ENCODE measurements at places on chromosomes 16 and 17.

- no peak for DNase-seq
These were observed 2.2 kb downstream of the FLII start for GRCh38 chr17:18256351-18256750.

DNA sequence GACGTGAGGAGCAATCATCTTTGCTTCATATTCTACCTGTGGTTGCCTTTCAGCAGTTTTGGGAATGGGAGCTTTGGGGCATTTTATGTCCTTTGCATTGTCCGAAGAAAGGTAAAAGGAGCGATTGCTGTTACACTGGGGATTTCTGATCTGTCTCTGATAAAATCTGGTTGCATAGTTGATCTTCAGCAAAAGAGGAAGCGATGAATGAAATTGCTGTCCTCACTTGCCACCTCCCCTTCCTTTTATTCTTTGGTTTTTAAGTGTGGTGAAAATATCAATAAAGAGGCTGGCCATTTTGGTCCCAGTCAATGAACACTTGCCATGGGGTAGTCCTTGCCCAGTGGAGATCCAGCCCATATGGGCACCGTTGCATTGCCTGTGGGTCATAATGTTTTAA, 236.8 kb downstream of the MSI2 start:
- no peak for DNase-seq

- DNase-seq: no peak
These were observed 22.2 kb downstream of the SEC14L1 start for GRCh38 chr17:77163001-77163400.

- DNase-seq: no peak
These were observed 79.8 kb upstream of the TMEM132E start for GRCh38 chr17:34499576-34499975.

All from stimulated activated CD8-positive, alpha-beta memory T cell treated with anti-CD3 and anti-CD28 coated beads, Interleukin-4, amount 100 ng/mL, for 1 hour (primary cell).